ENCODE measurements at places on chromosomes 3 and 15.

- no peak for DNase-seq
Measured at GRCh38 chr15:58526647-58527192, 94.9 kb downstream of the LIPC start.

DNA sequence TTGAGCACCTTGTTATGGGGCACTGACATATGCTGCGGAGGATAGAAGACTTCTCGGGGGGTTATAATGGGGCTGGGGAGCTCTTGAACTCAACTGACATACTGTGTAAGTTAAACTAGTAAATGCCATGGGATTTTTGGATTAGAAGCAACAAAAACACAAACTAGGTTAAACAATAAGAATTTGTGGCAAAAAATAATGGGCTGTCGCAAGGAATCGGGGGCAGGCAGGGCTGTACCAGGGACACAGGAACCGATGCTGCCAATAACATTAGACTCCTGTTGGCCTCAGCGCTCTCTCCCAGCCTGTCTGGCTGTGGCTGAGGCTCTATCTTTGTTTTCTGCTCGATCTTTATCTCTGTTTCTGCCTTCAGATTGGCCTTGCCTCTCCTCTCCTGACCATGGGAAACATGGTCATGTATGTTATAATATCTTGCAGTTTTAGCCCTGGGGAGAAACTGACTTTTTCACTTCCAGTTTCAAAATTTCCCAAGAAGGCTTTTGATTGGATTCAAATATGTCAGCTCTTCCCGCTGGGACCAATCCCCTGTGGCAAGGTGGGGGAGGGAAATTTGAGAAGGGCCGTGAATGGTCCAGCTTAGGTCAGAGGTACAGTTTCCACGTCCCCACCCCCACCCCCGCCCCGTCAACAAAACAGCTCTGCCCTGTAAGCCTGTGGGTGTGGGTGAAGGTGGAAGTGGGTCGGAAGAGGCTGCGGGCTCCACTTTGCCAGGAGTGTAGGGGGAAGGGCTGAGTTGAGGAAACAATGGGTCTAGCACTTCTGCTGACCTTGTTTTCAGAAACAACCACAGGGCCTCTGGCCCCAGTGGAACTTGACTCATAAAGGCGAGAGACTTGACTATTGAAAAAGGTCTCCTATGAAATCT lies 161.1 kb upstream of the TBL1XR1 start:
- no peak for DNase-seq

GRCh38 chr3:42497009-42497731 lies 5.3 kb upstream of the VIPR1 start:
- DNase-seq, result no peak

DNA sequence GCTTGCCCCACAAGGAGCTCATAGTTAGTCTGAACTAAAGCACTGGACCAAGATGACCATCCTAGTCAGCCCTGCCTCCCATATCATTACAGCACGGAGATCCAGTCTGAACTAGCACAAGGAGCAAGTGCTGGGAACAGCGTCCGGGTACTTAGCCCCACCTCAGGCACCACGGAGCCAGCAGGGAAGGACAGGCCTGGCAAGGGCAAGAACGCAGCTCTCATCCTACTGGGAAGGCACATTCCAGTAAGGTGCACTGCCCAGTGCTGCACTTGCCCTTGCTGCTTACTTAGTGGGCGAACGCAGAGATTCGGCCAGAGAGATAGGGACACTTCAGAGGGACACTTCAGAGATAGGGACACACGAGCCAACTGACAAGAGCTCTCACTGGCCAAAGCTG lies 27.6 kb downstream of the SEC61A1 start:
- DNase-seq, result no peak

GRCh38 chr15:87576486-87577176 lies 679.9 kb downstream of the NTRK3 start:
- no peak for DNase-seq

GRCh38 chr3:31213869-31214486 lies 318.7 kb upstream of the STT3B start:
- no peak for DNase-seq

DNA sequence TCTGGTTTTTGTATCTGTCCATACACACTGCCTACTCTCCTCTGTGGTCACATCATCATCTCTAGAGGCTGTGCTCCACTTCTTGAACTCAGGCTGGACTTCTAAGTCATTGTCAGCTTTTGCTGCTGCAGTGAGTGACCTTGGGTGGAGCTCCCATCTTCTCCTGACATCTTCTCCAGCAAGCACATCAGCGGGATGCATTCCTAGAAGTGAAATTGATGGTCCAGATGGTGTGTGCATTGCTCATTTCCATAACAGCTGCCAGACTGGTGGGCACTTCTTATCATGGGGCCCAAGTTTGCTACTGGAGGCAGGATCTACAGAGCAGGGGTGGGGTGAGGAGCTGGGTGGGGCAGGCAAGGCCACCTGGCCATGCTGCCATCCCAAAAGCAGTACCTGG lies 109.9 kb downstream of the DNAJB8 start:
- no peak for DNase-seq

GRCh38 chr3:197305854-197306253 lies 7.4 kb upstream of the DLG1 start:
- no peak for DNase-seq

DNA sequence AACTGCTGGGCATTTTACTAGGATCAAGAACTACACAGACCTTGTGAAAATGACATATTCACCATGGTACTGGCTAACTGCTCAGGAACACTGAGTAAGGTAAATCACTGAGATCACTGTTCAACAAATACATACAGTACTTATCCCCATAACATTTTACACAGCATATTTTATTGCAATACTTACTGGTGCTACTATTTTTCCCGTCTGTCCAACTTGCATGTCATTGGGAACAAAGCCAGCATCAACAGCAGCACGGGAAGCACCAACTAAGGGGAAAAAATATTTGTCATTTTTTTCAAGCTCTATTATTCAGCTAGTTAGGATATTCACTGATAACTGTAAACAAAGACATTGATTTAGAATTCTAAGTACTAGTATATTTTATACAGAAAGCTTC lies 37.0 kb downstream of the ETFA start:
- DNase-seq, result no peak

DNA sequence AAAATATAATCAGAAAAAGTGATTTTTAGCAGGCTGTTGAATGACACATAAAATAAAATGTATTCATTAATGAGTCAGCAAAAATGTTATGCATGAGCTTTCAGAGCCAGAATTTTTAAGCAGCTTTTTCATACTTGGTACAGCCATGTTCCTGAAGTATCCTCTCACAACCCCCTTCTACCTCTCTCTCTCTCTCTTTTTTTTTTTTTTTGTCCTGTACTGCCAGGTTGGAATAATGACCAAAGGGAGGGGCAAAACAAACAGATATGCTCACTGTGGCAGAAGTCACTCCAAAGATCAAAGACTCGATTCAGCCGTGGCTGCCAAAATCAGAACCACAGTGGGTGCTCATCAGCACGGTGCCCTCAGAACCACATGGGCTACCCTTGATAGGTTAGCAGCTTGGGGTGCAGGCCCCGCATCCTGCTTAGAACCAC lies 383.0 kb downstream of the ZBTB20 start:
- DNase-seq, result no peak

- DNase-seq, result no peak
Measured at GRCh38 chr15:74461847-74462511, 1.0 kb upstream of the UBL7 start.

DNA sequence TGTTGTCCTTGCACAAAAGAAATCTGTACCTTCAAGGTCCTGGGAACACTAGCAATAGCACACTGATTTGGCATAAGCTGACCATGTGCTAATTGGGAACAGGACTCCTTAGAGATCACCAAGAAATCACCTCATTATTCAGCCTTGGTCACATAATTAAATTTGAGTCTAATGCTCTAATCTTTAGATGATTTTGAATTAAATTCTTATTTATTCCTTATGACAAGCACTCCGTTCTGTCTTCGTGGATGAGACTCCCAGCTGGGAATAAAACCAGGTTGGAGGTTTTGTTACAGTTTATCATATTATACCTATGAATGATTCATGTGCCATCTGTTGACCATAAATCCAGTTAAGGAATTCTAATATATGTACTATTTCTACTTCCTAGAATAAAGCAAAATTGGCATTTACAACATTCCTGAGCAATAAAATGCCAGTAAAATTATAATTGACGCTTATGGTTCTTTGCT lies 162.2 kb downstream of the MYRIP start:
- no peak for DNase-seq

GRCh38 chr3:66004244-66004643 lies 34.5 kb downstream of the MAGI1 start:
- DNase-seq, result no peak

GRCh38 chr3:9732080-9732739 lies 675 bp downstream of the BRPF1 start:
- DNase-seq, result no peak

Data from amygdala (tissue), 56 donors.